Osteoblast (primary cell): ENCODE measurements at places on chromosomes 4 and X. TPM values are rescaled to one million over a fixed set of nuclear protein-coding genes. Genes with fewer than 3 reads are reported as not detected.

DNA sequence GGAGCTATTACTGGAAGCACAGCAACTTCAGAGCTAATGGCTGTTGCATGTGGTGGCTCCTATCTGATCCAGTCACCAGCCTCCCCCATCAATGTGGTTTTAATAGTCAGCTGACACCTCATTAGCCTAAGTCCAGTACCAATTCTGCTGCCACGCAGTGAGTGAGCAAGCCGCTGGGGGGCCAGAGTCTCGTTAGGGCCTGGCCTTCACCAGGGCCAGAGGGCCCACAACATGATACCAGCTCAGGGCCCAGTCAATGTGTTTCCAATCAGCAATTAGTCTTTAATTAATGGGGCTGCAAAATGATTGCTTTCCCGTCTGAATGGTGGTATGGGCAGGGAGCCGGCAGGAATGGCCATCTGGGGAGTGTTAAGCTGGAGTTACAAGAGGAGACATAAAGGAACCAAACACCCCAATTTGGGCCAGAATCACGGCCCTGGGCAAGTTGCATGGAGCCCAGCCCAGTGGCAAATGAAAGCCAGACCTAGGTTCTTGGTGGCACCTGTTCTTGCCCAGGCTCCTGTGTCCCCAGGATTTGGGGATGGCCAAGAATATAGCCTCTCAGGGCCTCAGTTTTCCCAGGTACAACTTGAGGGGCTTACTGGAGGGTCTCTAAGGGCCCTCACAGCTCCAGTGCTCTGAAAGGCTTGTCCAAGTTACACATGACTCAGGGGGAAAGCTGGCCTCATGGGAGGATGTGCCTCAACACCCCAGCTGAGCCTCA, 119.2 kb downstream of the EFNB1 start:
- H3K4me3 ChIP-seq, result no peak overlapping the region
- no peaks in the 10 kb centered on the region for H3K36me3 ChIP-seq
- peaks cover 13% of the 10 kb centered on the region for H3K4me1 ChIP-seq
- DNase-seq, result no peak

DNA sequence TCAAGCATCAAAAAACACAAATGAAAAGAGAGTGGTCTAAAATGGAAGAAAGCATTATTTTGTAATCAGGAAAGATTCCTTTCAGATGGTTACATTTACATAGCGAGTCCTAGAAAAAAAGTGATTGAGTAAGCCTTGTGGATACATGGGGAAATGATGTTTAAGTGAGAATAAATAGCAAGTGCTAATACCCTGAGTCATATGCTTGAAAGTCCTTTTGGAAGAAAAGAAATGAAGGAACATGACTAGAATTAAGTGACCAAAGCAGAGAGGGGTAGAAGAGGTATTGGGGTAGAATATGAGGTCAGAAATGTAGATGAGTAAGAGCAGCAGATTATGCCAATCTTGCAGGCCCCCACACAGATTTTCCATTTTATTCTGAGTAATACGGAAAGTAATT, 814.8 kb upstream of the GRID2 start:
- no peak overlapping the region for H3K27ac ChIP-seq
- H3K4me1 ChIP-seq, result no peaks in the 10 kb centered on the region
- no peak for DNase-seq
- H3K4me3 ChIP-seq, result no peak overlapping the region
- no peaks in the 10 kb centered on the region for H3K27me3 ChIP-seq

Gene PPARGC1A
- total RNA-seq, result 2.1 and 2.5 TPM in 2 replicates

Gene BLOC1S4
- 10.0 and 10.9 TPM in 2 replicates for total RNA-seq

DNA sequence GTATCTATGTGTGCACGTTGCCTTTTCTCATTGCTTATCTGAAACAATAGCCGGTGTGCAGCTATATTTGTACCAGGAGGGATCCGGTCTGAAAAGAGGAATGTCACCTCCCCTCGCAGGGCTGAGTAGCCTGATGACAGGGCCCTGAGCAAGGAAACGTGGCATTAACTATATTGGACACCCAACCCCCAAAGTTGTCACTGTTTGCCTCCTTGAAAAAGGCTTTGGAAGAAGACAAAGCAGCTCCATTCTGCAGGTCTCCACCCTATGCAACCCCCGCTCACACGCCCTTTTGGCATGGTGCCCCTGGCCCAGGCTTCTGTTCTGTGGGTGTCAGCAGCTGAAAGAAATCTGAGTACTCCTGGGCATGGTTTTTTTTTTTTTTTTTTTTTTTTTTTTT, 8.2 kb downstream of the PRRG3 start:
- H3K27ac ChIP-seq, result no peak overlapping the region
- H3K4me3 ChIP-seq, result no peak overlapping the region
- H3K4me1 ChIP-seq, result no peaks in the 10 kb centered on the region
- H3K27me3 ChIP-seq, result no peaks in the 10 kb centered on the region
- H3K36me3 ChIP-seq, result no peaks in the 10 kb centered on the region

Gene GPC3
- total RNA-seq, result not detected in 2 replicates

DNA sequence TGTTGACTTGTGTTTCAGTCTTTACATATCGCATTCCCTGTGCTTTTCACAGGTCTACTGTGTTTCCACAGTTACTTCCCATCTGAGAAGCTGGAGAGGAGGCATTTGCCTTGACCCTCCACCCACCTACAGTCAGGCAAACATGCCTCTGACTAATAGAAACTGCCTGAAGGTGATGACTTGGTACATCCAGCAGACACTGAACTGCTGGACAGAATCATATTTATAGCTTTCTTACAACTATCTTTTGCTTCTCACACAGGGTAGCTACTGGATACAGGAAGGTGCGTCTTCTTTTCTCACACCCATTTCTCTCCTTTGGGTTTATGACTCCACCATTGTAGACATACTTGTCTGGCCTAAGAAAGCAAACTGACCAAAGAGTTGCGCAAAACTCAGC, 58.0 kb downstream of the VGLL1 start:
- no peaks in the 10 kb centered on the region for H3K27me3 ChIP-seq
- H3K36me3 ChIP-seq, result no peaks in the 10 kb centered on the region
- no peaks in the 10 kb centered on the region for H3K4me1 ChIP-seq
- no peak overlapping the region for H3K4me3 ChIP-seq

Gene PDE6B
- not detected in 2 replicates for total RNA-seq

Gene VCX2
- total RNA-seq, result not detected in 2 replicates

- DNase-seq, result no peak
- no peak overlapping the region for H3K27ac ChIP-seq
- no peaks in the 10 kb centered on the region for H3K4me1 ChIP-seq
- H3K27me3 ChIP-seq, result no peaks in the 10 kb centered on the region
- H3K36me3 ChIP-seq, result no peaks in the 10 kb centered on the region
Observed at GRCh38 chr4:89422441-89422990, 114.9 kb upstream of the GPRIN3 start.

DNA sequence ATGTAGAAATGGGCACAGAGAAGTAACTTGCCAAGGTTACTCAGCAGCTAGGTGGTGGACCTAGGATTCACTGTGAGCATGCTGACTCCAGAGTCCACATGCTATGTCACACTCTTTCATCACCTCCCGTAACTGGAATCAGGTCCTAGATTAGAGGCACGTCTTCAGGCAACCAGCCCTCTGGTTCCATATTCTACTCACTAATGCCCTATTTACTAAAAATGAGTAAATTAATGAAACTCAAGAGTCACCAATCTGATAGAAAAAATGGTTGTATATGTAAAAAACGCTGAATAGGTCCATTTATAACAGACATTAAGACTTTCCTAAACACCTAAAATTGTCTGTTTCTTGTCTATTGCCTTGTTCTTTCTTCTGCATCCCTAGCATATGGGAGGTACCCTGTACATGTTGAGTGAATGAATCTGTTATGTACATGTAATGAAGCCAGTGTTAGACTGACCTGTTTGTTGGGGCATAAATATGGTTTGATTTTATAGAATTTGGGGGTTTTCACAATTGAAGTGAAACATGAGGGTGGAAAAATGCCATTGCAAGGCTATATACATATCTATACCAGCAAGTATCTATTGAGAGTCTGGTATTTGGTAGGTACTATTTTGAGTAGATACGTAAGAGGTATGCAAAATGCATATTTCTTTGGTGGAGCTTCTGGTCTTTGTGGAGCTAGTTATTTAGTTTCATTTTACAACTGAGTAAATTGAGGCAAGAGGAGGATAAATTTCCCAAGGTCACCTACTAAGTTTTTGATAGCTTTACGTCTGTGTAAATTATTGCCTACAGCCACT, 7.5 kb upstream of the RUFY3 start:
- no peak overlapping the region for H3K27ac ChIP-seq
- no peak for DNase-seq
- H3K36me3 ChIP-seq, result no peaks in the 10 kb centered on the region
- H3K27me3 ChIP-seq, result no peaks in the 10 kb centered on the region
- no peak overlapping the region for H3K4me3 ChIP-seq
- H3K4me1 ChIP-seq, result peaks cover 26% of the 10 kb centered on the region

DNA sequence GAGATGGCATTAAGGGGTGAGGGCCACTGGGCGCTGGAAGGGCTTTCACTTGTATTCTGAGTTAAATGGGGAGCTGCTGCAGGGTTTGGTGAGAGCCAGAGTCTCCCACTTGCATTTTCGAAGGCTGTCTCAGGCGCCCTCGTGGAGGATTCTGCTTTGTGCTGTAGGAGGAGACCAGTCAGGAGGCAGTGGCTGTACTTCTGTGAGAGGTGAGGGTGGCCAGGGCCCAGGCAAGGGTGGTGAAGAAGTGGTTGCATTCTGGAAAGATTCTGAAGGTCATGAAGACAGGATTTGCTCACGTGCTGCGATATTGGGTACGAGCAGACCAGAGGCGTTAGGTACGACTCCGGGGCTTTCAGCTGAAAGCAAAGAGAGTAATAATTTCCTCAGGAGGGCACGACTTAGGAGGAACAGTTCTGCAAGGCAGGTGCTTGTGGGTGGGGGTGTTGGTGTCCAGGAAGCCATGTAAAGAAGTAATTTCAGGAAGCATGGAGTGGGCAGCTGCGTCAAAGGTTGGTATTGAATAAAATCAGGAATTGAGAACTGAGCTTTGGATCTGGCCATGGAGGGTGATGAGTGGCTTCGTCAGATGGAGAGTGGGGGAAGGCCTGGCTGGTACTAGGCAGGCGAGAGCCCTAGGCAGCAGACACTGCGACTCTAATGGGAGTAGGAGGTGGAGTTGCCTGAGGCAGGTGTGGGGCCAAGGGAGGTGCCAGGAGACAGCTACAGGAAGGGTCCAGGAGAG, 18.2 kb downstream of the PIGG start:
- peaks cover 39% of the 10 kb centered on the region for H3K36me3 ChIP-seq
- H3K27ac ChIP-seq, result no peak overlapping the region
- no peaks in the 10 kb centered on the region for H3K27me3 ChIP-seq
- DNase-seq, result no peak
- H3K4me1 ChIP-seq, result no peaks in the 10 kb centered on the region

- no peaks in the 10 kb centered on the region for H3K27me3 ChIP-seq
- H3K4me3 ChIP-seq, result no peak overlapping the region
- no peak for DNase-seq
- no peak overlapping the region for H3K27ac ChIP-seq
- no peaks in the 10 kb centered on the region for H3K36me3 ChIP-seq
Observed at GRCh38 chr4:61571761-61572559, 371.8 kb downstream of the ADGRL3 start.

Gene PRR32
- total RNA-seq, result not detected in 2 replicates

- no peak overlapping the region for H3K27ac ChIP-seq
- no peak overlapping the region for H3K4me3 ChIP-seq
- H3K27me3 ChIP-seq, result no peaks in the 10 kb centered on the region
- no peaks in the 10 kb centered on the region for H3K36me3 ChIP-seq
- DNase-seq, result no peak
Observed at GRCh38 chr4:75831856-75832405, 70.3 kb downstream of the PPEF2 start.
